ENCODE measurements at places on chromosomes 12 and 14.

DNA sequence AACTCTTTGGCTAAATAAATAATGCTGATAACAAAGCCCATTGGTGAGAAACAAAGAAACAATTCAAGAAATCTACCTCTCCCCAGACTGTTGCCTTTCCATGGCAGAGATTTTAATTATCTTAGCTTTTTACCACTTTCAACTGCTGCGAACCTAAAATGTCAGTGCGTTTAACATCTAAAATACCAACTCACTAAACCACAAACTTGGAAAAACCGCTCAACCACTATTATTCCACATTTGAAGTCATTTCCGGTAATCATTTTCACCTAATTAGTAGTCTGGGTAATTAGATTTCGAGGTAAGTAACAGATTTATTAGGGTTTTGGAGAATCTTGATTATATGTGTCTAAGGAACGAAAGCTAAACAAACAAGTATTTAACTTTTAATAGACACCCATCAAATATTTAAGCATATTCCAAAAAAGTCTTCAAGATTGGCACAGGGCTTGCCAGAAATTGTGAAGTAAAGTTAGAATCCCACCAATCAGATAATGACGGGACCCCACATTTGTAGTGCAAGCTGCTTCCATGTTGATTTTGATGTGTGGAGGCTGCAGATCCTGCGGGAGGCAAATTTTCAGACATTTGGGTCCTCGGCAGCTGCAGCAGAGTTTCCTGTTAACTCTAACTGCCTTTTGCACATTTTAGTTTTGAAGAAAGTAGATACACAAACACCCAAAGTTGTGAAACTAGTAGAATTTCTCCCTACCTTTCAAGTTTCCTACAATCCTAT is 4.1 kb downstream of the OTX2 start:
- no peak for DNase-seq

GRCh38 chr12:21308785-21309184 is 25.9 kb downstream of the SLCO1A2 start:
- no peak for DNase-seq

- no peak for DNase-seq
These were observed 22.2 kb downstream of the DUSP16 start for GRCh38 chr12:12540261-12541013.

DNA sequence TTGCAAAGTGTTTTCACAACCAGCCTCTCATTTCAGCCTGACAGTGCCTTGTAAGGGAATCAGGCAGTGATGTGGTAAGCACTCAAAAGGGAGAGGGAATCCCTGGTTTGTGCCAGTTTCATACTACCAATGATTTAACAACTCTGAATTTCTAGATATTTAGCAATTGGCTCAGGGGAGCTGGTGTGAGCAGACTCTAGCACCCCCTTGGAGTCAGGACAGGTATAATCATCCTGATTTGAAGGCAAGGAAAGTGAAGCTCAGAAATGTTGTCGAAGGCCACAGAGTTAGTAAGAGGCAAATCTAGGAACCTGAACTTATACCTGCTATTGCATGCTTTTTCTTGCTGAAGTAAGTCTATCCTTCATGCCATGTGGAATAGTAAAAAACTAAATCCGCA is 63.1 kb upstream of the DACT1 start:
- no peak for DNase-seq

Data from stimulated activated CD8-positive, alpha-beta memory T cell treated with anti-CD3 and anti-CD28 coated beads, Interleukin-7, amount 100 ng/mL, for 1 hour (primary cell).